T-helper 17 cell (primary cell): ENCODE measurements at places on chromosomes 7 and 10.

DNA sequence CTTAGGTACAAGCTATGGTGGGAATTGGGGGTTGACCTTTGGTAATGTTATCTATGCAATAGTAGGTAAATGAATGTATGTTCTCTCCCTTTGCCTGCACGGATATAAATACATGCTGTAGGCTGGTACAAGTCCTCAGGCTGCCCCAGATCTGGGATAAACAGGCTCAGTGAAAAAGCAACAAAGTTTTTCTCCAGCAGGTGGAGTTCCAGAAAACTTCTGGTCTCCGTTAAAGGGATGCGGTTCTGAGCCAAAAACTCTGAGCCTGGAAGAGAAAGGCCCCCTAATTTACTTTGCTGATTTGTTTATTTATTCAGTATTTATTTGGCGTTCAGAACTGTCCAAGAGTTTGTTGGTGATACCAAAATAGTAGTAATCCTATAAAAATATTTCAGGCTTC lies 204.7 kb downstream of the ADRA2A start:
- DNase-seq: no peak

DNA sequence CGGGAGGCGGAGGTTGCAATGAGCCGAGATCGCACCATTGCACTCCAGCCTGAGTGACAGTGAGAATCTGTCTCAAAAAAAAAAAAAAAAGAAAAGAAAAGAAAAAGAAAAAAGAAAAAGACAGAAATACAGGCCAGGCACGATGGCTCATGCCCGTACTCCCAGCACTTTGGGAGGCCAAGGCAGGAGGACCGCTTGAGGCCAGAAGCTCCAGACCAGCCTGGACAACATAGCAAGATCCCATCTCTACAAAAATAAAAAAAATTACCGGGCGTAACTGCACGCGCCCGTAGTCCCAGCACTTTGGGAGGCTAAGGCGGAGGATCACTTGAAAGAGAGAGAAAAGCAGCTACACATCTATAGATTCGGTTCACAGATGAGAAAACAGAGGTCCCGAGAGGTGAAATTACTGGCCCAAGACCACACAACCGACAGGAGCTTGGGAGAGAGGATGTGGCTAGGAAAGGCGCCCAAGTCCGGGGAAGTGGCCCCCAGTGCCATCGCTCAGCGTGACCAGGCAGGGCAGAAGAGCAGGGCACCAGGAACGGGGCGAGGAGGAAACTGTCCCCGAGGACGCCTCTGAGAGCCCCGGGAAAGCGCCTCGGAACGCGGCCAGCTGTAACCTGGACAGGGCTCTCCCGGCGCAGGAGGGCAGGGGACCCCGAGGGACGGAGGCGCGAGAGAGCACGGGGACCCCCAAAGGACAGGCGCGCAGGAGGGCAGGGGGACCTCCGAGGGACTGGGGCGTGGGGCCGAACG lies 612 bp downstream of the SNX8 start:
- no peak for DNase-seq

DNA sequence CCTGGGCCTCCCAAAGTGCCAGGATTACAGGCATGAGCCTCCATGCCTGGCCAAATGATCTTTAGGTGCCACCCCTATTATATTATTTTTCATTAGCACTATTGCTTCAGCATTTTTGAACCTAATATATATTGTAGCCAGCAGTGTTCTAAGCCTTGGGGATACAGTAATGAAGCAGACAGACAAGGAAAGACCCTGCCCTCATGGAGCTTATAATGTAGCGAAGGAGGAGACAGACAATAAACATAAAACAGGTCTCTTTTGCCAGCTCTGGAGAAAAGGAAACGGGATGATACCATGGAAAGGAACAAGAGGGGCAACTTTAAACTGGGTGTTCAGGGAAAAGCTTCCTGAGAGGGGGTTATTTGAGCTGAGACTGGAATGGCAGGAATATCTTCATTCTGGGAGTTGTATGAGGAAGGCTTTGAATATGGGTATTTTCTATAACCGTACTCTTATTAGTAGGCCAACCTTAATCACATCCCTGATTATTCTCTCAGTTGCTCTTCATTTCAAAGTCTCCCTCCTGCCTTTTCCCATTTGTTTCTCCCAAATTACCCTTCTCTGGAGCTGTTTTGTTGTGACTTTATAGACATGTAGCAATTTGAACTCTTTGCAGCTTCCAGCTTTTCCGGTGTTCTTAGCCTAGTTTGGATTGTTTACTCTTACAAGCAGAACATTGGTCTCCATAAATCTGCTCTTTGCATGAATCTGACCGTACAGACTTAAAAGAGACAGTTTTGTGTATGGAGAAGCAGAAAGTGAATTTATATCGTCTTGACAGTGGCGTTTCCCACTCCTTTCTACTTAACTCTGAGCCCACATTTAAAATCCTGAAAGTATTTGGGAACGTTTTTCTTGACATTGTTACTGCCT lies 19.0 kb downstream of the PRKAR2B start:
- no peak for DNase-seq

GRCh38 chr7:50791938-50792341 lies 9.2 kb upstream of the GRB10 start:
- DNase-seq: no peak

DNA sequence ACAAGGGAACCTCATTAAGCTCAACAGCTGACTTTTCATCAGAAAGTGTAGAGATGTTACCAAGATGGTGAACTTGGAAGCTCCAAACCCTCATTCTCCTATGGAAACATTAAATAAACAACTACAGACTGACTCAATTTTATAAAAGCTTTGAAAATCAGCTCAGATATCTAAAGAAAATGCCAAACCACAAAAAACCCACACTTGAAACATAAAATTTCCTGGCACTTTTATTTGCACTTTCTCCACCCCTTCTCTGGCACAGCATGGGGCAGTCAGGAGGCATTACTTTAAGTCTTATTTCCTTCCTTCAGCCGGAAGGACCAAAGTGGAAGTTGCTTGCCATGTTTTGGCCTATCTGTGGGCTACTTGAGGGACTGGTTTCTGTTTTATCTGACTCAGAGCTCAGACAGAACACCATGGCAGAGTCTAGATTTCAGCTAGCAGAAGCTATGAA lies 114.7 kb downstream of the ODAD2 start:
- no peak for DNase-seq

DNA sequence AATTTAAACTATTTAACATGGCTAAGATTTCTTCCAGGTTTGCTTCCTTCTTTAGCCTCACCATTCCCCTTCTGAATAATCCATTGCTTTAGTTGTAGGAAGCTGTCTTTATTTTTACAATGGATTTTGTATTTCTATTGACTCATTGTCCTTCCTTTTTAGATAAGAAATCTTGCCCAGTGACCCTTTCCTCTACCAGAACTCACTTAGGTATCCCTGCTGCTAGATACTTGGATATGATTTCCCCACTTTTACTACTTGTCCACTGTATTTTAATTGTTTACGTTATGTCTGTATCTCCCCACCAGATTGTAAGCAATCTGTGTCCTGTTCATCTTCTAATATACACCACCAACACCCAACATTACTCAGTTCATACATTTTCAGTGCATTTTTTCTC lies 47.7 kb upstream of the MDFIC start:
- no peak for DNase-seq

GRCh38 chr10:101837748-101838147 lies 5.9 kb downstream of the KCNIP2 start:
- DNase-seq: no peak

DNA sequence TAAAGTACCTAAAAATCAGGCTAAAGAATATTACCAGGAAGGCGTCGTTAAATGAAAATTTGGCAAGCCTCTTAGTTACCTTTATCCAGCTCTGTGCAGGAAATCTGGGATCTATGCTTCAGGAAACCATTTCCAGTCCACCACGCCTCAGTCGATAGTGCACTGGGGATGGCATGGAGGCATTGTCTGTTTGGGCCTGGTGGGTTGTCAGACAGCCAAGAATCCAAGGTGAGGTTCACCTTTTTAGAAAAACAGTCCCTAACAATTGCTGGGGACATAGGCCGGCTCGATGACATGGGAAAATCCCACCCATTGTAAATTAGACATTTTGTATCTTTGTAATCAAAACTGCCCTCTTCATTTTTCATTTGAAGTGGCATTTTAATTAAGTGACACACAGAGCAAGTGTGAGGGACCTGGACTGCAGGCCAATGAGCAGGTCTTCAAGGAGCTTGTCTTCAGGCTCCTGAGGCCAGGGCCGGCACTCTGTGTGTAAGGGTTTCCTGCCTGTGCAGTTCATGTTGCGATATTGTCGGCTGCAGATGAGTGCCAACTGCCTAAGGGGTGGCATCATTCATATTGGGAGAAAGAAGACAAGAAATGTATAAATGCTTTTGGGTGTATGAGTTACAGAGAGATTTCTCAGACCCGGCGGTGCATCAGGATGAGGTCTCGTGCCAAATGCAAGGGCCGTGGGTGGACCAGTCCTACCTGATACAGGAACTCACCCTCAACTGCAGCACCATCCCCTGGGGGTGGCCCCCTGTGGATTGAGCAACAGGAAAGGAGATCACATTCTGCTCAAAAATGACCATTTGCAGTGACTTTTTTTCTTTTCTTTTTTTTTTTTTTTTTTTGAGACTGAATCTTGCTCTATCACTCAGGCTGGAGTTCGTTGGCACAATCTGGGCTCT lies 80.8 kb downstream of the PTPRE start:
- no peak for DNase-seq

DNA sequence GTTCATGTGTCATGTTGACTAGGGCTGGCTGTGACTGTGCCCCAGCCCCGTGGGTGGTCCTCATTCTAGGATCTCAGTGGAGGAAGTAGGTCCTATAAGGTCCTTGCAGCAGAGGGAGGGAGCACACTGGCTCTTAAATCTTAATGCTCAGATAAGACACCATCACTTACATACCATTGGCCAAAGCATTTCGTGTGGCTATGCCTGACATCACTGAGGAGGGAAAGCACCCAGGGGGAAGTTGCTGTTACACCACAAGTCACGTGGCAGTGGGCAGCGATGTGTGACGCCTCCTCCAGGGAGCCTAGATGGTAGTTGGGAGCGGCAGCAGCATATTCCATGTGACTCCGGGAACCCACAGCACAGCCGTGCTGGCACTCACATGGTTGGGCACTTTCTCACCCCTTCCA lies 224.7 kb upstream of the SH2B2 start:
- no peak for DNase-seq

GRCh38 chr7:3995187-3995586 lies 686.9 kb upstream of the FOXK1 start:
- DNase-seq: no peak

DNA sequence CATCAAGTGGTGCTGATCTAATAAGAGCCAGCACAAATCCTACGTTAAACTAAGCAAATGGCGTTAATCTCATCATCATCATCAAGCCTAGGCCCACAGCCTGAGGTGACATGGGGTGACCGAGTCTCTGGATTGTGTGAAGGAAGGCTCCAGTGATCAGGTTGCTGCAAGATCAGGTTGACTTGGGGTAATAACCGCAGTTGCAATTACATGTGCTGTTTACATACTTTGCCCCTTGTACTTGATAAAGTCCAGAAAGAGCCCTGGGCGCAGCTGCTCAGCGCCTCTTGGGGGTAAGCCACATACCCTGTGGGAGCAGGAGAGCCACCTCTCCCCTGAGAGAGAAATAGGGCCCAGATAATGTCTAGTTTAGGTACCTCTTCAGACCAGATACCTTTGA lies 228.1 kb downstream of the WDR11 start:
- DNase-seq: no peak

DNA sequence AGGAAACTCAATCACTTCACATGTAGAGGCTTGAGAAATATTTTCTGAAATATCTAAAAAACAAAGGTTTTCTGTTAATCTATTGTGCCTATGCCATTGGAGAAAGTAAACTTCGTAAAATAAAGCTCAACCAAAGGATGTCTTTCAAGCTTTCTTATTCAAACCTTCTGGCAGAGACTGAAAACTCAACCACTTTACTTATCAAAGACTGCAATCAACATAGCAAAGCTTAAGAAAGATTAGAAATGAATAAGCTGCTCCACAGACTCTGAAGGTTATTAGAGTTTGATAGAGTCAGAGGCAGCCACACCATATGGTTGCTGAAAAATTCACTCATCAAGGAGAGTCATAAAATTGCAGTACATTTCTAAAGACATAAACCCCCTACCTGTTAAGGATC lies 245.8 kb upstream of the MEOX2 start:
- no peak for DNase-seq

- DNase-seq: no peak
Measured at GRCh38 chr7:123271231-123271630, 71.5 kb upstream of the SLC13A1 start.

- DNase-seq: no peak
Measured at GRCh38 chr7:73518470-73518869, 3.6 kb downstream of the BAZ1B start.

- DNase-seq: no peak
Measured at GRCh38 chr10:78656417-78657162, 412.2 kb upstream of the ZMIZ1 start.

DNA sequence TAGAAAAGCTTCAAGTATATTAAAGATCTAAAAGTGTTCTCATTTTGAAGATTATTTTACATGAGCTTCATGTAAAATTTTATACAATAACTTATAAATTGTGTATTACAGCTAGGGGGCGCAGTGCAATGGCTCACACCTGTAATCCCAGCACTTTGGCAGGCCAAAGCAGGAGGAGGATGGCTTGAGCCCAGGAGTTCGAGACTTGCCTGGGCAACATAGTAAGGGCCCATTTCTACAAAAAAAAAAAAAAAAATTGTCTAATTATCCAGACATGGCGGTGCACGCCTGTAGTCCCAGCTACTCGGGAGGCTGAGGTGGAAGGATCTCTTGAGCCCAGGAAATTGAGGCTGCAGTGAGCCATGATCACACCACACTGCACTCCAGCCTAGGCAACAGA lies 16.6 kb downstream of the ACBD5 start:
- DNase-seq: peak; percentile 16

DNA sequence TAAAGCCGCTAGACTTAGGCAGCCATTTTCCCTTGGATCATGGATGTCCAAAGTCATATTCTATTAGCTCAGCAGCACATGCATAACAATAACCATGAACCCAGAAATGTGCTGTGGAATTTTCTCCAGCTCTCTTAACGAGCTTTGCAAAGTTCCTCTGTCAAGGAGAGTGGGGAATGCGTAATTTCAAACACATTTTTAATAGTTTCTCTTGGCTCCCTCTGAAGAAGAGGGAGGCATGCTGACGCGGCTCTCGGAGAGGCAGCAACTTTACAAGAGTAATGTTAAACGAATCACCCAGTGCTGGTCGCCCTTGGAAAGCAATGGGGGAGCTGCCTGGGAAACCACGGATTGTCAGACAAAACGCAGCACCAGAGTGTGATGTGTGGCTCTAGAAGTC lies 114.8 kb downstream of the RAB18 start:
- DNase-seq: no peak

DNA sequence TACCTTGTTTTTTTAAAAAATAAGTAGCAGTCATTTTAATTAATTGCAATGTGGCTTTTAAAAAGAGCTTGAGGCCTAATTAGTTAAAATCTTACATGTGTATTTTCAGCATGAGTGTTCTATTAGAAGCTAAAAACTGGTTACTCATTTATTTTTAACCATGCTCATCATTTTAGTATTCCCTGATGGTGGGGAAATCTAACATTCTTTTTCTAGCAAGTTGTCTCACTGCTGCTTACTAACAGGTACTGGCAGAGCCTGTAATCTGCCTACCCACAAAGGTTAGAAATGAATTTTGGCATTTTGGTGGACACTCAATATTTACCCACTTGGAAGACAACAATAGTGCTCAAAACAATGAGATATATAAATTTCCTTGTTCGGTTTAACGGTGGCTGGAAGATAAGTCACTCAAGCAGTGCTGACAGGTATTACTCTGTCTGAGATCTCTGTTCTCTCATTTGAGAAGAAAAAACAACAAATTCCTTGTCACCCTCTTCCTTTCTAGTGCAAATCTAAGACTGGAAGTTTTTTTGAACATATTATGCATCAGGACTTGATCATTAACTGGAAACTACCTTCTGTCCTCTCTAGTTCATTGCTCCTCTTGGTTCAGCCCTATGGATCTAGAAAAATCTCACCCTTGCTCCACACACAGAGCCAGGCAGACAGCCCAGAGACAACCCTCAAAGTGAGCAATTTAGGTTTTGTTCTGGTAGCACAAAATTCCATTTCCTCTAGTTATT lies 83.3 kb downstream of the VWDE start:
- DNase-seq: no peak
